ENCODE measurements at places on chromosomes 2 and 18.

DNA sequence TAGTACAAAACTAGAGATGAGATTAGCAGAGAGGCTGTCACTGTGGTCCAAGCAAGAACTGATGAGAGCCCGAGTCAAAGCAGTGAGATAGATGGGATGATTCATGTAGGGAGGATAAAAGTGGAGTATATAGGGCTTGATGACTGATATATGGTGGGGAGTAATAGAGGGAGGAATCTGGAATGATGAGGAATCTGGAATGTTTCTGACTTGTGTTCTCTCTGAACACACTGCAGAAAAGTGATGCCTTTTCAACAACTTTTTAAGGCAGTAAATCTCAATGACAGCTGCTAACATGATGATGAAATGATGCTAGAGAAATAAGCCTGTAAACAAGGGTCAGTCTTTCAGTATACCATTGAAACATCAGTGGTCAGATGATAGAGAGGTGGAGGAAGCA is 143.5 kb upstream of the SP5 start:
- no peak for DNase-seq

GRCh38 chr2:127957240-127957639 is 70.6 kb downstream of the SAP130 start:
- DNase-seq = no peak

DNA sequence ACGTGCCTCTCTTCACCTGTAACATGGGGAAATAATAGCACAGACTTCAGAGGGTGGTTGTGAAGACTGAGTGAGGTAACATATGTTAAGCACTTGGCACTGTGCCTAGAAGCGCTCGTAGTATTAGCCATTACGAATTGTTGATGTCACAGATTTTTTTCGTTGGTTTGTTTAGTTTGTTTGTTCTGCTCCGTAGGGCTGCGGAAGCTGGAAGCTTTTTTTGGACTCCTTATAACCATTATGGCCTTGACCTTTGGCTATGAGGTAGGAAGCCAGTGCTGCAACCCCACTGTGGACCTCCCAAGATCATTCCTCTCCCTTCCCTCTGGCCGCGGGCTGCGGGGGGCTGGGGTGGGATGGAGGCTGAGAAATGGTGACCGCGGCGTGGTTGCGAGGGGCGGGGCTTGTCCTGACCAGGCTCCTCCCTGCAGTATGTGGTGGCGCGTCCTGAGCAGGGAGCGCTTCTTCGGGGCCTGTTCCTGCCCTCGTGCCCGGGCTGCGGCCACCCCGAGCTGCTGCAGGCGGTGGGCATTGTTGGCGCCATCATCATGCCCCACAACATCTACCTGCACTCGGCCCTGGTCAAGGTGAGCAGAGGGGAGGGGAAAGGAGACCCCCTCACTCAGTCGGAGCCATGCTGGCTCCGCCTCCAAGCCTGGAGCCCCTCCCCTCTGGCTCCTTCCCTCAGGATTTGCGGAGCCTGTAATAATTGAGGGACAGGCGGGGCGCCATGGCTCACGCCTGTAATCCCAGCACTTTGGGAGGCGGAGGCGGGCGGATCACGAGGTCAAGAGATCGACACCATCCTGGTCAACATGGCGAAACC is 5.5 kb downstream of the SLC11A1 start:
- DNase-seq = no peak

GRCh38 chr18:75070625-75071483 is 138.1 kb downstream of the PTGR3 start:
- DNase-seq = peak; percentile 84

DNA sequence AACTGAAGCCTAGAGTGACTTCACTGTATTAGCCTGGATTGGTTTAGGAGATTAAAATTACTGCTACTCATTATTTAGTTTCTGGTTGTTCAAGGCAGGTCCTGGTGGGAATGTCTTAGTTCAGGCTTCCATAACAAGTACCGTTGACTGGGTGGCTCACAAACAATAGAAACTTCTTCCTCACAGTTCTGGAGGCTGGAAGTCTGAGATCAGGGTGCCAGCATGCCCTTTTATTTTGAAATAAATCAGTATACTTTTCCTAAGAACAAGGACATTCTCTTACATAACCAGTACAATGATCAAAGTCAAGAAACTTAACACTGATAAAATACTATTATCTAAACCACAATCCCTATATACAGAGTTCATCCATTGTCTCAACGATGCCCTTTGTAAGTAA is 4.0 kb upstream of the DAW1 start:
- DNase-seq = no peak

DNA sequence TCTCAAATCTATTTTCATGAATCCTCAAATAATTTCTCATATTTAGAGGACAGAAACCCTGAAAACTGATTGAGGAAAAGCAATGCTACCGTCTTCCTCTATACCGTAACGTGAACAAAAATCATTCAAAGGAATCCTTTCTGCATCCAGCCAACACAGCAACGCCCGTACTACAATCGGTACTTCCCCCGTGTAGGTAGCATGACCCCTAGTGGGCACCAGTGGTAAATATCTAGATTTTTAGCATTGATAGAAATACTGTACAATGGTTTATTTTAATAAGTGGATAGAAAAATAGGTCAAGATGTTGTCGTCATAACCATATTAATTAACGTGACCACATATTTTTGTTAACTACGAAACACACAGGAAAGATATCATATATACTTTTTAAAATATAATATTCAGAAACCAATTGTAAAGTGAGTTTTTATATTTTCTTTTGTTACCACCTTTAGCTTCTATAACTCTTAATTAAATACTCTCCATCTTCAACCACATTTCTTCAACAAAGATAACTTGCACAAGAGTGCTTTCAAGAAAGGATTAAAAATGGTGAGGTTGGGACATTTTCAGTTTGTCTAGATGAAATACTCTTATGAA is 194.1 kb downstream of the SS18 start:
- DNase-seq = no peak

Measured in CD4-positive, alpha-beta T cell (primary cell).